ENCODE measurements at places on chromosomes 16 and 17.

- no peaks in the 10 kb centered on the region for H3K27me3 ChIP-seq
- H3K27ac ChIP-seq: no peak overlapping the region
- H3K36me3 ChIP-seq: no peaks in the 10 kb centered on the region
- DNase-seq: no peak
- peaks cover 12% of the 10 kb centered on the region for H3K4me1 ChIP-seq
These were observed 19.7 kb upstream of the LRRC37A3 start for GRCh38 chr17:64938925-64939474.

- no peak overlapping the region for H3K4me3 ChIP-seq
- H3K36me3 ChIP-seq: no peaks in the 10 kb centered on the region
- no peaks in the 10 kb centered on the region for H3K27me3 ChIP-seq
- peaks cover 48% of the 10 kb centered on the region for H3K4me1 ChIP-seq
- no peak overlapping the region for H3K27ac ChIP-seq
These were observed 23.7 kb downstream of the ZNRF1 start for GRCh38 chr16:75022567-75022966.

DNA sequence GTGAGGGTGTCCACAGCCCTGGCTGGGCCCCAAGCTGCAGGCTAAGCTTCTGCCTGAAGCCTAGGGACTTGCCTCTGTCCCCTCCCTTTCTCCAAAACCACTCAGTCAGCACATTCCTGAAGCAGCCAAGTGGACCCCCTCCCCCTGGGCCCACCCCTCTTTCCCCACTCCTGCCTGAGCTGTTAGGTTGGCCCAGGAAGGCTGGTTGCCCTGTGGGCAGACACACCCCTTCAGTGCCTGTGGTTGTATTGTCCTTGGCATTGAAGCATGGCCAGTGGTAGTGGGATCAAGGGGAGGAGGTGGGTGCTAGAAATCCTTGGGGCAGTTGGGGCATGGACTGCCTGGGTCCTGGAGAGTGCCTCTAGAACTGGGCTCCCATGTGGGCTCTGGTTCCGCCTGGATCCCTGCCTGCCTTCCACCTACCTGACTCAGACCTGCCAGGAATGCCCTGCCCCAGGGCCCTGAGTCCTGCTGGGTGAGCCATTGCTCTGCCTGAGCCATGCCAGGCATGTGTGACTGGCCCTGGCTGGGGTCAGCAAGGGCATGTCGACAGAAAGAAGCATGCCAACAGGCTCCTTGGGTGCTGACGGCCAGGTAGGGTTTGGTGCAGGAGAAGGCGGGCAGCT lies 2.1 kb downstream of the TRAF4 start:
- peak overlapping the region; percentile 97 for H3K4me3 ChIP-seq
- peak overlapping the region; percentile 98 for H3K27ac ChIP-seq
- peaks cover 34% of the 10 kb centered on the region for H3K4me1 ChIP-seq

DNA sequence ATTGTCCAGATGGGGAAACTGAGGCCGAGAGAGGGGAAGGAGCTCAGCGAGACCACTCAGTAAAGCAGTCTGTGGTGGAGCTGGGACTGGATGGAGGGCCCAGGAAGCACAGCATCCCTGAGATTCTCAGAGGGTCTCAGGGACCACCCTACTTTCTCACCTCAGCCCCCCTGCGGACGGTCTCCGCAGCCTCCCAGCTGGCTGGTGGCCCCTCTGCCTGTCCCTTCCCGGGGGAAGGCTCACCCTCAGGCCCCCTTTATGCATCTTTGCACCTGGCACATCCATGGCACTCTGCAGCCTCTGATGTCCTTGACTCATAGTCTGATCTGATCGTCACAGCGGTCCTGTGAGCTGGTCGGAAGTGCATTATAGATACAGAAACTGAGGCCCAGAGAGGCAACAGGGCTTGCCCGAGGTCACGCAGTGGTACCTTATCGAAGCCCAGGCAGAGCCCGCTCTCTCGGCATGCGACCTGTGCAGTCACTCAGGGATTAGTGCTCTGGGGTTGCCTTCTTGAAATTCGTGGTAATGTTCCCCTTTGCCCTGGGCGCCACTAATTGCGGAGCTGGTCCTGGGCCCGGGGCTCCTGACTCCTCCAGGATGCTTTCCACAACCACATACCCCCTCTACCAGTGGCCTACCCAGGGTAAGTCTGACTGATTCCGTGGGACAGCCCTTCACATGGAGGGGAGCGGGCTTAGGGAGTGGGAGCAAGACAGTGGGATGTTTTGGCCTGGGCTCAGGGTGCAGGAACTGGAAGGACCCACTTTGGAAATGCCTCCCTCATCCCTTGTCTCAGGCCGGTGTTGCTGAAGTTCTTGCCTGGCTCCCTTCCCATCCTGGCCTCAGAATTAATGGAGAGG lies 24.4 kb downstream of the RAB11FIP4 start:
- H3K36me3 ChIP-seq: no peaks in the 10 kb centered on the region
- no peaks in the 10 kb centered on the region for H3K4me1 ChIP-seq
- H3K27ac ChIP-seq: no peak overlapping the region
- DNase-seq: no peak

DNA sequence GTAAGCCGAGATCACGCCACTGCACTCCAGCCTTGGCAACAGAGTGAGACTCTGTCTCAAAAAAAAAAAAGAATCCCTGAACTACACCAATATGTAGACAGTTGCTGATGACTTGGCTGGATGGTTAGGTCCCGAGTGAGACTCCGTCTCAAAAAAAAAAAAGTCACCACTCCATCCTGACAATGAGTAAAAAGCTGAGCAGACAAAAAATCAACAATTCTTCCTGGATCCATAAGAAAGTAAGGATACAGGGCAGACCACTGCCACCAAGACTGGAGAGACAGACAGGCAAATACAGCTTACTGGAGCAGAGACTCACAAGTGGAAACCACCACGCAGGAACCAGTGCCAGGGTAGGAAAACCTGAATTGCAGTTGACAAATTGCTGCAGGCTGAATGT lies 67.1 kb upstream of the ERCC4 start:
- DNase-seq: no peak
- no peaks in the 10 kb centered on the region for H3K36me3 ChIP-seq
- no peaks in the 10 kb centered on the region for H3K4me1 ChIP-seq
- no peak overlapping the region for H3K27ac ChIP-seq
- peaks cover 17% of the 10 kb centered on the region for H3K27me3 ChIP-seq

DNA sequence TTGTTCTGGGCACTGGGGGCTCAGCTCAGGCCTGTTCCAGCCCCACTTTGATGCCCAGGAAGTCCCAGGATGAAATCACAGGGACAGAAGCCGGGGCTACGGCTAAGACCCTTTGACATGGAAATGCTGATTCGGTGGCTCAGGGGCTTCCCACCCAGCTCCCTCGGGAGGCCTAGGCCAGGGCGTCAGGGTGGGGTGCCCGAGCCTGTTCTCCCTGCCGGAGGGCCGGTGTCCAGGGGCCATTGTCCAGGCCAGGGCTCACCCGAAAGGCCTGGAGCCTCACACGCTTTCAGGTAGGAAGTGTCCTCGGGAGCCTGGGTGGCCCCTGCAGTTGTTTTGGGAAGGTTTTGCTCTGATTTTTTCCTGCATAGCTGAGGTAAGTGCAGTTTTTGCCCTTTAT lies 34.0 kb downstream of the METRNL start:
- no peak for DNase-seq
- no peaks in the 10 kb centered on the region for H3K36me3 ChIP-seq

GRCh38 chr16:26901196-26901861 lies 165.4 kb upstream of the C16orf82 start:
- H3K4me3 ChIP-seq: no peak overlapping the region
- no peaks in the 10 kb centered on the region for H3K4me1 ChIP-seq
- H3K27ac ChIP-seq: no peak overlapping the region
- peaks cover 7% of the 10 kb centered on the region for H3K27me3 ChIP-seq
- H3K36me3 ChIP-seq: no peaks in the 10 kb centered on the region

DNA sequence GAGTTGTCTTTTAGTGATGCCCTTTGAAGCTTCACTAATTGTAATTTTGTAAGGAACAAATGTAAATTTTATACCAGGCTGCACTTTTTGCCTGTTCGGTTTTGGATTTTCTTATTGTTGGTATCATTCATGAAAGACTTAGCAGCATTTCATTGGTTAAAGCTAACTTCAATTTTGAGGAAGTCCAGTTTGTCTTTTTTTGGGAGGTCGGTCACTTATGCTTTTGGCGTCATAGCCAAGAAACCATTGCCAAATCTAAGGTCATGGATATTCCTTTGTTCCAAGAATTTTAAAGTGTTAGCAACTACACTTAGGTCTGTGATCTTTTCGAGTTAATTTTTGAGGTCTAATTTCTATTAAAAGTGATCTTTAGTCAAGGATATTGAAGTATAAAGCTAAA lies 77.1 kb downstream of the PRKCA start:
- no peak for DNase-seq
- no peaks in the 10 kb centered on the region for H3K4me1 ChIP-seq
- no peak overlapping the region for H3K27ac ChIP-seq
- no peaks in the 10 kb centered on the region for H3K27me3 ChIP-seq
- H3K4me3 ChIP-seq: no peak overlapping the region
- no peaks in the 10 kb centered on the region for H3K36me3 ChIP-seq

- peaks cover 12% of the 10 kb centered on the region for H3K27me3 ChIP-seq
- no peaks in the 10 kb centered on the region for H3K36me3 ChIP-seq
- H3K27ac ChIP-seq: no peak overlapping the region
- DNase-seq: no peak
- no peak overlapping the region for H3K4me3 ChIP-seq
- no peaks in the 10 kb centered on the region for H3K4me1 ChIP-seq
These were observed 69.7 kb downstream of the DNAH17 start for GRCh38 chr17:78507526-78507925.

DNA sequence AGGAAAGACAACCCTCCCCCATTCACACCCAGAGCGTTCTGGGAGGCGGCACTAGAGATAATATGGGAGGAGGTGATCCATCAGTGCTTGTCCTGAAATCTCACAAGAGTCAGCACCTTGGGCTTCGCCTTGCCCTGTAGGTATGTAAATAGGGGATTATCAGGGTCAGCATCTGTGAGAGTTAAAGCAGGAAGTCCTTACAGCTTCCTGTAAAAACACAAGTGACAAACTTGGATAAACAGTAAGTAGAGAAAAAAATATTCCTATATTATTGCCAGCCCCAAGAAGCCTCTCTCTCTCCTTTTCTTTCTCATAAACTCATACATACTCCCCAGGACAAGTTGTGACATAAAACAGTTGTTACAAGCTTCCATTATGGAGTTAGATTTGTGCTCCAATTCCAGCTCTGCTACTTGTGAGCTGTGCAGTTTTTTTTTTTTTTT lies 187.7 kb downstream of the MAF start:
- no peaks in the 10 kb centered on the region for H3K27me3 ChIP-seq
- no peak overlapping the region for H3K4me3 ChIP-seq
- H3K36me3 ChIP-seq: no peaks in the 10 kb centered on the region
- H3K4me1 ChIP-seq: no peaks in the 10 kb centered on the region

Measured in HCT116 (cell line).